ENCODE measurements at places on chromosomes 12 and 14.

DNA sequence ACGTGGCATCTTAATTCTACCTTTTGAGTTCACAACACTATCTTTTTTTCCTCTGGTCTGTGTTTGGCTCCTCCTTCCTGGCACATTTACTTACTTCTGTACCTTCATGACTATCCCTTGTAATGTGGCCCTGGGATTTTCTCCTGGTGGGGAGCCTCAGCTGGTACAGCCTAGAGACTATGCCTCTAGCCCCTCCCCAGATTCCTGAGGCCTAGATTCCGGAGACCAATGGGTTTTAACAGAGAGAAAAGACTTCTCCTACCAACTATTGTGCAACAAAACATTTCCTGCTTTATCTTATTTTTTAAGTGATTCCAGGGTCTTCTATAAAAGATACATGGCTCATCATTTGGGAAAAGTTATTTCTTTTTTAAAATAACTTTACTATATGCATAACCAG, 216.2 kb upstream of the KRR1 start:
- DNase-seq: no peak

DNA sequence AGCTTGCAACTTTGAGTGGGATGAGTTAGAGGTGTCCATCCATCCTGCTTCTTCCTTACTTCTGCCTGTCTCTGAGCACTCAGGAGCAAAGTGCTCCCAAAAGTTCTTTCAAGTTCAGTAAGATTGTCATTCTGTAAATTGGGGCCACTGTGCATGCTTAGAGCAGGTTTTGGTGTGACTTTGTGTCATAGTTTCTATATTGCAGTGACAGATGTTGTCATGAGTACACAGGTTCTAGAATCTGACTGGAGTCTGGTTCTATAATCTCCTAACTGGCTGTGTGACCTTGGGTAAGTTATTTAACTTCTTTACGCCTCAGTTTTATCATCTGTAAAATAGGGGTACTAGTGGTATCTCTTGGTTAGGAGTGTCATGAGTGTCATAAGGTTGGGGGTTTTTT, 202.7 kb upstream of the BCL2L14 start:
- DNase-seq: no peak

GRCh38 chr12:22617630-22618029, 7.3 kb upstream of the ETNK1 start:
- DNase-seq: no peak

DNA sequence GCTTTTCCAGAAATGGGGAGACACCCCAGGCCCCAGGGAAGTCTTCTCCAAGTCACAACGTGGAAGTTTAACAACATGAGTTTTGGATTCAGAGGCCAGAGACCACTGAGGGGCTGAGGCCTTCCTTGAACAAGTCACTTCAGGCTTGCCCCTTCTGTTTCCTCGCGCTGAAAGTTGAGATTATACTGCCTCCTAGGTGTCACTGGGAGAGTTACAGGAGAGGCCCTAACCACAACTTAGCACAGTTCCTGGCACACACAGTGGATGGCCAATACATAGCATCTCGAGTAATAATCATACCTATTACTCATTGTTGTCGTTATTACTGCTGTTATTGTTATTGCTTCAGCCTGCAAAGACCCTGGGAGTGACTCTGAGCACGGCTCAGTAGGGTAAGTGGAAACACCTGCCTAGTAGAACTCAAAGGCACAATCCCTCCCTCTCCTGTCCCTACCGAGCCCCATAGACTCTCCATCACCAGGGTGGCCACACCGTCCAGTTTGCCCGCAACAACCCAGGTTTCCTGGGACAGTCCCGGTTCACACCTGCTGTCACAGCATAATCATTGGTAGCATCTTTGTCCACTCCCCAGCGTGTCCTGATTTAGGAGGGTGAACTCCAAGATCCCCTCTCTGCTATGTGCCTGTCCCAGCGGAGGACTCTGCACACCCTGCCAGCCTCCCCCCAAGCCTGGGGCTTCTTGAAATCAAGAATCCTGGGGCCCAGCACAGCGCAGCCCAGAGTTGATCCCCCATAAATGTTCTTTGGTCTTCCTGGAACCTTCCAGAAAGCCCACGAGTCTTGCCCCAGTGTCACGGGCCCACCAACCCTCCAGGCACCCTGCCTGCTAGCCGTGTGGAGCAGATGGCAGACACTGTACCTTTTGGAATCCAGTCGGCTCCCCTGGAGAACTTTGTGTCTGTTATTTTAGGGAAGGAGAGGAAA, 85.0 kb downstream of the SYNE3 start:
- no peak for DNase-seq

DNA sequence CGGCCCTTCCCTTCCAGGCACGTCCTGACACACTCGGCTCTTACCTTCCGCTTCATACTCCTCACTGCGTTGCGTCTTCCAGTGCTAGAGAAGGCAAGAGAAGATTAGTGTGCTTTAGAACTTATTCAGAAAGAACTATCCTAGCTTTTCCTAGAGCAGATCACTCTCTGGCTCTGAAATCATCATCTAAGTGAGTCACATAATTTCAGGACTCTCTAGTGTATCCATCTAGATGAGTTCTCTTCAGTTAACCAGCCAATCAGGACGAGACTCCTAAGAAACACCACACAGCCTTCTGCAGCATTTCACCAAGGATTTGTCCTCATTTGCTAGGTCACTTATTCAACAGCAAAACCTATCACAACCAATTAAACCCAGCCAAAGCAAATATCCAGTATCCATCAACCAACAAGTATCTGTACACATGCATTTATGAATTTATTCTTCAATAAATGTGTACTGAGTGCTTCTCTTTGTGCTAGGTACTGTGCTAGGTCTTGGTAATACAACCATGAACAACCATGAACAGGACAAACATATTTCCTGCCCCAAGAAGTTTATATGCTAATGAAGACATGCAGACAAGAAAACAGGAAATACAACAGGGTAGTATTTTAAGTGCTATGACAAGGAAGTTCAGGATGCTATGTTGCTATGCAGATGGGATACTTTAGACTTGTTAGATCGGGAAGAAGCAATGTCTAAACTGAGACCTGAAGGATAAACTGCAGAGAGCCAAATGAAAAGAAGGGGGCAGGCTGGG, 52.1 kb downstream of the NIN start:
- no peak for DNase-seq

- DNase-seq: no peak
Observed at GRCh38 chr12:47636908-47637780, 68.7 kb downstream of the RPAP3 start.

DNA sequence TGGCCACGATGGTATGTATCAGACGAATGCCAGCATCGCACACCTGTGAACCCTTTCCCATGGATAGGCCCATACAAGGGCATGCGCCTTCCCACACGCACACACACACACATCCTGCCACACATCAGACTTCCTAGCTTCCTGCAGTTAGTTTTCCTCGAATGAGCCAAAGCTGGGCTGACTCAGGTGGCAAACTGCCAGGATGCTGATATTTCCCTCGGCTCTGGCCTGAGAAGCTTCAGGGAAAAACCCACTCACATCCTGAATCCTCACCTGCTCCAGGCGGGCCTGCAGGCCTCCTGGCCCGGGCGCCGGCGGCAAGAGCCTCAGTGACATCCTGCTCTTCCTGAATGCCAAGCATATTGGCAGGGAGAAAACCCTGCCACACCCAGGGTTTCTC, 22.4 kb downstream of the CALM1 start:
- no peak for DNase-seq
